ENCODE measurements at places on chromosomes 2 and 18.

DNA sequence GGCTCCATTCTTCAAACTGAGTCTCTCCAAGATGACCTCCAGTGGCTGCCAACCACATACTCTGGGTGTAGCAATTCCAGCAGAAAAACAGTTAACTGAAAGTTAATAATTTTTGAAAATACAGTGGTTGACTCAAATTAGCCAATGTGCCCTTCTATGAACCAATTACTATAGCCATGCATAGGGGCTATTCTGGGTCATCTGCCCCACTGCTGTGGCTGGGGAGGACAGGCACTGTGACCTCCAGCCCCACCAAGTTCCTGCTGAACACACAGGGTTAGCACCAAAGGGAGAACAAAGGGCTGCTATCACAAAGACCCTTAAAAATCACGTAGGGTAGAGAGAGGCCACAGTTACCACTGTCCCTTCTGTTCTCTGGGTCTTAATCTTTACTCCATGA lies 123.0 kb downstream of the IRS1 start:
- DNase-seq: no peak

- DNase-seq: no peak
Measured at GRCh38 chr2:65370387-65371073, 61.9 kb downstream of the SPRED2 start.

DNA sequence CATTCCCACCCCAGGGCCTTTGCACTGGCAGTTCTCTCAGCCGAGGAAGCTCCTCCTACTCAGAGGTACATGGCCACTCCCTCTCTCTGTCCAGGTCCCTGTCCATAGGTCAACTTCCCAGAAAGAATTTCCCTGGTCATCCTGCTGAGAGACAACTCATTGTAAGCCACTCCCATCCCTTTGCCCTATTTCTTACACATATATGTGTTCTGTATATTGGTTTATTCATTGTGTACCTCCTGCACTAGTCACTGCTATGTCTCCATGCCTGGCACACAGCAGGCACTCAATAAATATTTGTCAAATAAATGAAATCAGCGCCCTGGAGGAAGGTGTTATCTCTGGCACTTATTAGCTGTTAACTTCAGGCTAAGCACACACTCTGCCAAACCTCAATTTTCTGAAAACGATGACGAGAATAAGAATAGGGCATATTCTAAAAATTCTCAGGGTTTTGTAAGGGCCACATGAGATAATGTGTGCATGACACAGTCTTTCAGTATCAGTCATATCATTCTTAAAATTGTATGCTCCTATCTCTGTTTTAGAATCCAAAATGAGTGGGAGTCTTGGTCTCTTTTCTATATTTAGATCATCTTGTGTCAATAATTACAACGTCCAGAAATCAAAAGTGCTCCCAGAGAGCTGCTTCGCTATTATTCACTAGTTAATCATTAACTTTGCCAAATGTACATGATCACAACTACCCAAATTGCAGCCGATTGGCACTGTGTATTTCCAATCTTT lies 198.0 kb downstream of the ALK start:
- DNase-seq: no peak

DNA sequence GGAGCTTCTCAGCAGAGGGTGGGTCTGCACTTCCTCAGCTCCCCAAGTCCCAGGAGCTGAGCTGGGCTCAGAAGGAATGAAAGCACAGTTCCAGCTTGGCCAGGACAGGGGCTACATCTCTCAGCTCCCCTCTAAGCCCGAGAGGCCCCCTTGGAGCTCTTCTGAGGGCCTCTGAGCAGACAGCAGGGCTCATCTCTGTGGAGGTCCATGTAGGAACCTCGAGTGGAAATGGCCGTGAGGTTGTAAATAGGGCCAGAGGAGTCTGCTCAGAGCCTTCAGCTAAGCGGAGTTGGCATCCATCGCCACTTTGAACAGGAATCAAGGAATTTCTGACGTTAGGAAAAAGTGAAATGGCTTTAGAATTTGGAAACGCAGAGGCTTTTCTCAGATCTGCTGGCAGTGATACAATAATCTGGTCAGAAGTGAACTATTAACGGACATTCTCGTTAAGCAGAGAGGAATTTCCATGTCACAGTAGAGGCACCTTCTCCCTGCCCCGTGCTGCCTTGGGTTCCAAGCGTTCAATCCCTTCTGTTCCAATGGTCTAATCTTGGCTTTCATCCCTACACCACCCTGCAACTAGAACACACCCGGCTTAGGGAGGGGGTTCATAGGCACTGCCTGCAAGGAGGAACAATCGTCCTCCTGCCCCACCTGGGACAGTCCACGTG lies 213.9 kb downstream of the NDUFA10 start:
- DNase-seq: no peak

DNA sequence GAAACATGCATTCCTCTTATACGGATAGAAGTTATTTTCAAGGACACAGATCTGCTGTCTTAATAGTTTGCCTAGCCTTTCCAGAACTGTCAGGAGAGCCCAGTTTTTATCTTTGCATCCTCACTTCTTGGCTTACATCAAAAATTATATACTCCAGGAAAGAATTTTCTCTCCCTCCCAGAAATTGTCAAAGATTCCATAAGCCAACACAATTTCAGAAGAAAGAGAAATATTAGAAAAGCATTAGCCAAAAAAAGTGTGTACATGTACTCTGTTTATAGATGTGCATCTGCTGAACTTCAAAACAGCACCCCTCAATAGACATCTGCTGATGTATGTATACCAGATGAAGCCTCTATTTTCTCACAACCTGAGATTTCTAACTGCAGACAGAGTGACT lies 210.4 kb downstream of the METTL4 start:
- DNase-seq: no peak

- no peak for DNase-seq
Measured at GRCh38 chr2:52383541-52383940, 1351.6 kb upstream of the NRXN1 start.

- DNase-seq: no peak
Measured at GRCh38 chr2:60100034-60100433, 453.4 kb downstream of the BCL11A start.

- DNase-seq: peak; percentile 3
Measured at GRCh38 chr2:229798446-229799155, 84.2 kb upstream of the DNER start.

- peak; percentile 36 for DNase-seq
Measured at GRCh38 chr2:179410552-179411356, 146.1 kb upstream of the SESTD1 start.

Data from cerebellar nuclear complex (tissue), 1 donor.